Retinal pigment epithelial cell (primary cell): ENCODE measurements at places on chromosomes 6 and 20.

DNA sequence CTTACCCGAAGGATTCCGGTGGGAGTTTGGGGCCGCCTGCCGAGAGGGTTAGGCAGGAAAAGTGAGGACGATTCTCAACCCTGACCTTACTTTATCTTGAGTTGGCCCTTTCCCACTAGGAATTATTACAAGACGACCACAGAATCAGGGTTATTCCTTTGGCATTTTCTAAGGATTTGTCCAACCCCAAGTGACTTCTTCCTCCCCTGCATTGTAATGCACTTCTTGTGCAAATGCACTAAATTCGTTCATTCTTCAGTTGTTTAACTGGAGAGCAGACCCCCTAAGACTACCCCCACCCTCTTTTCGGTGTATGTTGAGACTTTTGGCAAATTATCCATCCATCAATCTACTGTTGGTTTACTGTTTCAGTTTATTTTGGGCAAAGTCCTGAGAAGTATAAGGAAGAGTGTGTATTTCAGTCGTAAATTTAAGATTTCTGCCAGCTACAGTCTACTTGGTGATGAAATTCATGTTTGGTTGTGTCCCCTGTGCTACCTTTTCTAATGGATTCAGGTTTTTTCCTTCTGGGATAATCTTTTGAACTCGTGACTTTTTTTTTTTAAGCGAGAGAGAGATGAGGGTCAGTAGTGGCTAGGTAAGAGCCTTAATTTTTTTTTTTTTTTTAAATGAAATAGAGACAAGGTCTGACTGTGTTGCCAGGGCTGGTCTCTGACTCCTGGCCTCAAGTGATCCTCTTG lies 611 bp upstream of the TMEM217 start:
- no peak for DNase-seq

GRCh38 chr6:46949632-46950280 lies 28.0 kb upstream of the ADGRF5 start:
- DNase-seq: no peak

- no peak for DNase-seq
Observed at GRCh38 chr20:8094415-8094818, 37.6 kb upstream of the PLCB1 start.

DNA sequence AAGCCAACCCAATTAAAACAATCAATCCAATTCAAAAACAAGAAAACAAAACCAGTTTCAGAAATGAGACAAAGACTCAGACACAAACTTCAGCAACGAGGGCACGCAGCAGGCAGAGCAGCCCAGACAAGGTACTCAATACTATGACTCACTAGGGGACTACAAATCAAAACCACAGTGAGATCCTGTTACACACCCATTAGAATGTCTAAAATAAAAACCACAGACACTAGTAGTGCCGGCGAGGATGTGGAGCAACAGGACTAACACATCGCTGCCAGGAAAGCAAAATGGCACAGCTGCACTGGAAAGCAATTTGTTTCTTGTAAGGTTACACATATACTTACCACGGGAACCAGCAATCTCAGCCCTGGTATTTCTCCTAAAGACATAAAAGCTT lies 28.4 kb upstream of the MAS1L start:
- no peak for DNase-seq

DNA sequence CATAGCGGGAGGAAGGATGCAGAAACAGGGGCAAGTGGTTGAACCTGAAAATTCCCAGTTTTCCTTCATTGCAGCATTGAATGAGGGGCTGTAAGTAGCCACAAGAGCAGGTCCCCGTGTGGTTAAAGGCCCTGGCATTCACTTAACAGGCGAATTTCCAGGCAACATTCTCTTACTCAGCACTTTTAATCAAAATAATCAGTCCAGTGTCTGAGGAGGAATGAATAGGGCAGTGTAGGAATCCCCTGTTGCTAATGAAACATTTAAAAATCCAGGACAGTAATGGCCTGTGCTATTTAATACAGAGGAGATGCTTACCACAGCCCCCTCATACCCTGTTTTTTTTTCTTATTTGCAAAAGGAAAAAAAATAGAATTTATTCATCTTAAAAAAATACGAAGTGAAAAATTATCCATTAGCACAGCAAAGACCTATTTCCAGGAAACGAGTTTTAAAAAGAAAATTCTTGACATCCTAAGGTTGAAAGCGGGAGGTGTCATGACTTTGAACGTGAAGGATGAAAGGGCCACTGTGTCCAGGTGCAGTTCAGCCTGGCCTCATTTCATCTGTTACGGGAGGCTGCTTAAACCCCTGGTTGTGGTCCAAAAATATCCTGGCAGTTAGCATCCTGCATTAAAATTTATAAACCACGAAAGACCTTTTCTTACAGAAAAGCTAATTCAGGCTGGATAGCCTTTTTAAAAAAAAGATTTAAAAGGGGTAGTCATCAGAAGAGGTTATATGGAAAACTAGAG lies 20.2 kb downstream of the MYLK4 start:
- DNase-seq: no peak

- DNase-seq: no peak
Observed at GRCh38 chr6:41568585-41569384, 22.6 kb downstream of the FOXP4 start.

GRCh38 chr20:8401556-8401955 lies 269.5 kb downstream of the PLCB1 start:
- DNase-seq: no peak

GRCh38 chr6:3489961-3490624 lies 33.2 kb upstream of the SLC22A23 start:
- no peak for DNase-seq

- DNase-seq: peak; percentile 76
Observed at GRCh38 chr6:31403283-31404060, at the start of gene MICA. TSS of gene MICA (plus strand) at chr6:31403595. CDS start at chr6:31403633, 38 bp downstream.

- DNase-seq: no peak
Observed at GRCh38 chr6:21771626-21772320, 178.2 kb downstream of the SOX4 start.

GRCh38 chr6:32397252-32397920 lies 9.6 kb downstream of the BTNL2 start:
- no peak for DNase-seq

DNA sequence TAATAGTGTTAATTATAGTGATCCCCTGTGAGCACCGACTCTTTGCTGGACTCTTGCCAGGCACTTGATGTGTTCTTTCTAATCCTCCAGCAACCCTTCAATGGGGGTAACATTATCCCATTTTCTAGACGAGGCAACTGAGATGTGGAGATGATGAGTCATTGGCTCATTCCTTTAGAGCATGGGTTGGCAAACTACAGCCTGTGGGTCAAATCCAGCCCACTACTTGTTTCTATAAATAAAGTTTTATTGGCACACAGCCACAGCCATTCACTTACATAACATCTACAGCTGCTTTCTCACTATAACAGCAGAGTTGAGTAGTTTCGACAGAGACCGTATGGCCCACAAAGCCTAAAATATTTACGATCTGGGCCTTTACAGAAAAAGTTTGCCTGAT lies 249.5 kb upstream of the KCNG1 start:
- no peak for DNase-seq

GRCh38 chr6:17224056-17224455 lies 57.1 kb upstream of the RBM24 start:
- DNase-seq: no peak
